ENCODE measurements at places on chromosomes 6 and 20. TPM values are rescaled to one million over a fixed set of nuclear protein-coding genes. Genes with fewer than 3 reads are reported as not detected.

SAMD3 gene
- total RNA-seq = 2.5 TPM

HLA-DQA1 gene
- 3.6 TPM for total RNA-seq

MCCD1 gene
- not detected for total RNA-seq

C20orf144 gene
- 0.26 TPM for total RNA-seq

TXLNB gene
- total RNA-seq = 0.09 TPM

All from activated CD4-positive, alpha-beta T cell treated with anti-CD3 and anti-CD28 coated beads, Interleukin-2, amount 10 ng/mL, durations not matched to agents 24 days and 14 days (primary cell).